ENCODE measurements at places on chromosomes 3 and 15. TPM values are rescaled to one million over a fixed set of nuclear protein-coding genes. Genes with fewer than 3 reads are reported as not detected.

KNG1 gene
- polyA plus RNA-seq, result 5.1 TPM

TTLL13 gene
- 0.33 TPM for polyA plus RNA-seq

- no peak for DNase-seq
Measured at GRCh38 chr15:40923551-40923950, 5.6 kb upstream of the DLL4 start.

DNA sequence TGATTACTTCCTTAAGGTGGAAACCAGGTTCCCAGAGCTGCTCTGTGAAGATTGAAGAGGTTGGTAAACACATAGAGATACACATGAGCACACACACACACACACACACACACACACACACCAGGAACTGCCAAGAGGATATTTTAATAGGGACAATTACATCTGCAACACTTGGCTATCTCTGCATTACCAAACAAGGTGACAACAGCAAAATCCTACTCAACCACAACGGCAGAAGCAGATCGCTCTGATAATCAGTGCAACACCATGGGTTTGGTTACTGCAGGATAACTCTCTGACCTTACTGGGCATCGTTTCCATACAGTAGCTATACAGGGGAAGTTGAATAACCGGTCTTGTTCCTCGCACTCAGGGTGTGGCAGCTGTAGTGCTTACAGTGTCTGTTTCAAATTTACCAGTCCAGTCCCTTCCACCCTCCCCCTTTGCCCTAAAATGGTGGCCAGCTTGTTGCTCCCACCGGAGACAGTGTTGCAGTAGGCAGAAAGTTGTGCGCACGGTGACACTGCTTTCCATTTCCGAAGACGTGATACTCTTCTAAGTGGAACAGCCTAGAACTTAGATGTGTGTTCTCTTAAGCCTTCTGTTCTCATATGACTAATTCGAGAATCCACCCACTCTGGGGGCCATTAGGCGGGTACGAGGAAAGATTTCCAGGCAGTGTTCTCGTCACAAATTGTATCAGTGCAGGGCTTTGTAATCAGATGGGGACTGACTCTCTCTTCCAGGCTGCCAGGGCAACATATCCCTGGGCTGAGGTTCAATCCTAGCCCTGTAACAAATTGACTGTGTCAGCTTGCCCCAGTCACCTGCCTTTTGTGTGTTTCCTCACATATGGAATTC, 176.2 kb downstream of the P3H2 start:
- DNase-seq, result peak; percentile 76

- DNase-seq, result no peak
Measured at GRCh38 chr3:22734756-22735155, 468.4 kb upstream of the UBE2E2 start.

DNA sequence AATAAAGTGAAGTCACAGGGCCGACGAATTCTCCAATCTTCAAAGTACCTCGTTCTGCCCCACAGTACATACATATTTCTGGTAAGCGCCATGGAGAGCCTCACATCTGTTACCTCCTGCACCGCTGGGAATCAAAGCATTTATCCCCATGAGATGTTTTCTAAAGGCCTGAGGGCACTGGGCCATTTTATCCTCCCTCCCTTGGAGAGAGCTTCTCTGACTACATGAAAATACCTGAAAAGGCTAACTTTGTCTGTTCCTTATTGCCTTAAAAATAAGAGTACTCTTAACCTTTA, 148.1 kb downstream of the RORA start:
- DNase-seq, result no peak

DNA sequence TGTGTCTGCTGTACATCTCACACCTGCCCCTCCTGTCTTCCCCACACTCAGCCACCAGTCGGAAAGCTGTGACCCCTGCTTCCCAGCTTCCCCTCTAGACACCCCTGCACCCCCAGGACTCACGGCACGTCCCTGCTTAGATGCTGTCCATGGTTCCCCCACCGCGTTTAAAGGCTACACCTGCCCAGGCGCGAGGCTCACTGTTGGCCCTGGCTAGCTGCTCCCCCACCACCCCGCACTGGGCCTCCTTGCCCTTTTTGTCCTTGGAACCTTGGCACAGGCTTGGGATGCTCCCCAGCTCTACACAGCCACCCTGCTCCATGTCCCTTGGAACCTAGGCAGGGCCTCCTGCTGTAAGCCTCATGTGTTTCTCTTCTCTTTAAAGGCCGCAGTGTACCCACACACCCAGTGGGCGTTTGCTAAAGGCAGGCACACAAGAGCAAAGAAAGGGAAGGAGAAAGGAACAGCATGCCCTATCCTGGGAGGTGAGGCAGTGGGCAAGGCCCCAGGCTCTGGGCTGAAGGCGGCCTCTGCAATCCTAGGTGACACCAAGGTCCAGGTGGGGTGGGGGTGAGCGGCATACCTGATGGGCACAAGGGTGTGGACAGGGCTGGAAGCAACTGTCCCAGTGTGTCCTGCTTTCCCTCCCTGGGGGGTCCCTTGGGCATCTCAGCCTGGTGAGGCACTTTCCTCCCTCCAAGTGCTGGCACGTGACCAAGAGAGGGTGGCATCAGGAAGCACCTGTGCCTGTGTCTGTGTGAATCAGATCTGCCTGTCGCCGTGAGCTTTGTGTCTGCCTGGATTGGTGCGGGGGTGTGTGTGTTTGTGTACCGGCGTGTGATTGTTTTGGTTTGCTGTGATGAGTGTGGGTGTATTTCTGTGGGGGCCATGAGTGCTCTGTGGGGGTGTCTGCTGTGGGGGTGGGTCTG, 54.4 kb downstream of the TPRA1 start:
- no peak for DNase-seq

DNA sequence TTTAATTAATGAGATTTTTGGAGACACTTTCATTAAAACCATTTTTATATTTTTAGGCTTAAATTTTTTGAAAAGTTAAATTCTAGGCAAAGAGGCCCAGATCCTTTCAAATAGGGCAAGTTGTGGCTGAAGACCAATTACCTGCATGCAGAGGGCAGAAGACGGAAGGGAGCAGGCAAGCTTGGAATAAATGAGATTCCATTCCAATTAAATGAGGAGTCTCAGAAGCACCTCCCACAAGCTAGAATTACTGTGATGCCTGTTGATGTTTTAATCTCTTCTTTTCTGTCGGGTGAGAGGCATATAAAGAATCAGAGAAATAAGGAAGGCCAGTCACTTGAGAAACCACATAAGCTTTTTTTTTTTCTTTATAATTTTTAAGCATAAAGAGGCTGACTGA, 46.8 kb downstream of the KBTBD8 start:
- DNase-seq, result no peak

DNA sequence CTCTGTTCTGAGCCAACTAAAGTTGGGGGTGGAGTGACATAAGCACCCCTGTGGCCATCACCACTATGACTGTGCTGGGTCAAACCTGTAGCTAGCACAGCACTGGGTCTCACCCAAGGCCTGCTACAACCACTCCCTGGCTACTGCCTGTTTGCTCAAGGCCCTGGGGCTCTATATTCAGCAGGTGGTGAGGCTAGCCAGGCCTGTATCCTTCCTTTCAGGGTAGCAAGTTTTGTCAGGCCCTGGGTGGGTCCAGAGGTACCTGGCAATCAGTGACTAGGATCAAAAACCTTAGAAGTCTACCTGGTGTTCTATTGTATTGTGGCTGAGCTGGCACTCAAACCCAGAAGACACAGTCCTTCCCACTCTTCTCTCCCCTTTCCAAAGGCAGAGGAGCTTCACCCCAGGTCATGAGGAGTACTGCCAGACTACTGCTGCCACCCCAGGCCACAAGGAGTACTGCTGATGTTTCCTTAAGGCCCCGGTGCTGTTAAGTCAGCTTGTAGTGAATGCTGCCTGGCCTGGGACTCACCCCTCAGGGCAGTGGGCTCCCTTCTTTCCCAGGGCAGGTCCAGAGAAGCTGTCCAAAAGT, 170.8 kb downstream of the IGSF11 start:
- no peak for DNase-seq

DNA sequence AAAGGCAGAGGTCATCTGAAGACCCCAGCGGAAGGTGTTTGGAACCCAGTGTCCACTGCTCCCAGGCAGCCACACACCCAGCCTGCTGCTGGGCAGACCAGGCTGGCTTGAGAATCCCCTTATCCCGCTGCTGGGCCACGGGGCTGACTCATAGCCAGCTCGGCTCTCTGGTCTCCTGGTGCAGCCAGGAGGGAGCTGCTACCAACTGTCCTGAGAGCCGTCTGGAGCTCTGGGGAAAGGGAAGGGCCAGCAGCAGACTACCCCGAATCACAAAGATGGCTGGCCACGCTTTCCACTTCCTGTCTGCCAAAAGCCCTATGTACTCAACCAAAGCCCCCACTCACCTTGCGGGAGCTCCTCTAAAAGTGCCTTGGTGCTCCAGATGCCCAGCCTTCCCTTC, 38.3 kb downstream of the WHAMM start:
- DNase-seq, result no peak
